Fibroblast of skin of right biceps (primary cell): ENCODE measurements at places on chromosomes 11 and 22.

DNA sequence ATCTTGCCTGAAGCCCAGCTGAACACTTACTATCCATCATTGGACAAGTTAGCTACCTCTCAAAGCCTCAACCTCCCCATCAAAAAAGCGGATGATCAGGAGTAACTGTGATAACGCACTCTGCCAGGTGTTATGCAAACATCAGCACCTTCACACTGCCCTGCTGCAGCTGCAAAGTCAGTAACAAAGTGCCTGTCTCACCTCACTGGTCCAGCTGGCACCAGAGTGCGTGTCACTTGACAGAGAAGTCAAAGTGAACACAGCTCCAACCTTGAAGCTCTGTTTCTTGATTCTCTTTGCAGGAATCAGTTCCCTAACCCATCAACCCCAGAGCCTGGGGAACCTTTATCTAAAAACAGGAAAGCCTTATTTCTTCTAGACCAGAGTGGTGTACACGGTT lies 413.6 kb downstream of the CTTN start:
- no peak for DNase-seq

- no peak for DNase-seq
Observed at GRCh38 chr22:48886604-48887393, 940.9 kb downstream of the BRD1 start.

GRCh38 chr11:84686716-84687115 lies 940.4 kb downstream of the DLG2 start:
- no peak for DNase-seq

DNA sequence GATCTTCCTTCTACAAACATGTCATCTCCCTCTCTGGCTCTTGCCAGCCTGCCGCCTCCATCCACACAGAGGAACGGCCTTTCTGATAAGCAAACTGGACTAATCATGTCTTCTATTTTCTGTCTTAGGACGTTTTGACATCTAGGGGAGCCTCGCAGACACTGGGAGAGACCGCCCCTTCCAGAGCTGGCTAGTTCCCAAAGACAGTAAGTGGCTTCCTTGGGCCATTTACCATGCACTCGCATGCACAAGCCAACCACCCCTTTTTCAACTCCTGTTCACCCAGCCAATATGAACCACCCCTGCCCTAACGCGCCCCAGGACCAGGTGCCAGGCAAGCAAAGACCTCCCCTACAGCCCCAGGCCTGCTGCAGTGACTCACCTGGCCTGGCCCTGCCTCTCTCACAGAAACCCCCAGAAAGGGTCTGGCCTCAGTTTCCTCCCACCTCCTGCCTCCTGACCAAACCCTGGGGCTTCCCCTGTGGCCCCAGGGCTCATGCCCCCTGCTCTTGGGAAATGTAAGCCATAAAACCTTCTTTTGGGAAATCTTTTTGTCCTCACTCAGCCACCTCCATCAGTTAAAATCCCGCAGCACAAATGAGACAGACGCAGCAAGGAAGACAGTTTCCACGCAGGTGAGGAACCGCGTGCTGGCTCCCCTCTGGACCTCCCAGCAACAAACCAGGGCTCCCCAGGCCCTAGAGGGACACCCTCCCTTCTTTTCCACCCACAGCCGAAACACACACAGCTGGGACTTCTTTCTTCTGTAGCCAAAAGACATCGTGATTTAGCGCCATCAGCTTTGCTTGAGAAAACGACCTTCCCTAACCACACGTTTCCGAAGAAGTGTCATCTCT lies 38.5 kb downstream of the SHANK2 start:
- DNase-seq: no peak

DNA sequence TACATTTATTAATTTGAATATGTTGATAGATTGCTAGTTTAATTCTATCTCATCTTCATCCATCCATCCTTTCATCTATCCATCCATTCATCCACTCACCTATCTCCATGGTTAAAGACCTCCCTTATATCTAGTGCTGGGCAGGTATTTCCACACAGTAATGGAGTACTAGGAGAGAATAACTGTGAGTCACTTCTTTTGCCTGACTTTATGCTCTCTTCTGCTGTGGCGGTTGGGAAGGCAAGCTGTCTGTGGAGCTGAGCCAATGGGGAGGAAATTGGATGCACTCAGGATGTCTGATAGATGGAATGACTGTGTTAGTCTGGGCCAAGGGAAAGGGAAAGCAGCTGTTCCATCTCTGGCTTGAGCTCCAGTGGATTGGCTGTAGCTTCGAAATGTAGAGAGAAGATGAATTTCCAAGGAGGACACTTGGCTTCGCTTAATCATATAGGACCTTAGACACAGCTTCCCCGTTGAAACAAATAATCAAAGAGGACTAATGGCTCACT lies 60.3 kb downstream of the NELL1 start:
- DNase-seq: no peak

- no peak for DNase-seq
Observed at GRCh38 chr11:6216501-6216900, 11.1 kb downstream of the C11orf42 start.

GRCh38 chr11:34268906-34269430 lies 88.8 kb downstream of the ABTB2 start:
- peak; percentile 24 for DNase-seq

- DNase-seq: no peak
Observed at GRCh38 chr11:30258679-30259078, 27.9 kb downstream of the FSHB start.

DNA sequence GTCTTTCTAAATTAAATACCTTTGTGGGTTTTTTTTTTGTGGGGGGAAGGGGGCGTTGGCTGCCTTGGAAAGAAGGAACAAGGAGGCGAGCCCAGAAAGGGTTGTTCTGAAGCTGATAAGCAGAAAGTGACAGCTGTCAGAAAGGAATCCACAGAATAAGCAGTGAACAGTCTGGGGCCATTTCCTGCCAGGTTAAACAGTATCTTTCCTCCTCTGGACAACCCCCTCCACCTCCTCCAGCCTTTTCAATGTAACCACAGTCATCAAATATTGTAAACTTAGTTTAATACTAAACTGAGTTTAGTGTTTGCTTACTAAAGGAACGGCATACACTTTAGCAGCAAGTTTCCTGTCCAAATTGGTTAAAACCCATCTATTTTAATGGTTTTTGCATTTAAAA lies 271.2 kb upstream of the SYN3 start:
- DNase-seq: no peak

- DNase-seq: peak; percentile 86
Observed at GRCh38 chr11:26227301-26227746, 104.6 kb upstream of the ANO3 start.

DNA sequence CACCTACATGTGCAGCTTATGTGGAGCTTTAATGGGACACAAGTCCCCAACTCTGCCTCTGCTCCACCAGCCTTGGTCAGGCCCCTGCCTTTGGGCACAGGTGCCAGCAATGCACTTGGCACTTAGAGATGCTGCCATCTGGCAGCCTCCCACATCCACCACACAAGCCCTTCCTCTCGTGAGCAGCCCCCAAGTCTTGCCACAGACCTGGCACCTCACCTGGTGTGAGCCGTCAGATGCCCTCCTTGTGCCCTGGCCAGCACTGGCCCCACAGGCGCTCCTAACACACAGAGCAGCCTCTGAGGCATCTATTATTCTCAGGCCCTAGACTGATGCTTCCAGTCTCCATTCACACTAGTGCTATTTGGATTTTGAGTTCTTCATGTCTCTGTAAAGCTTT lies 24.5 kb upstream of the SERPIND1 start:
- no peak for DNase-seq

- no peak for DNase-seq
Observed at GRCh38 chr11:27118949-27119348, 78.3 kb downstream of the BBOX1 start.

DNA sequence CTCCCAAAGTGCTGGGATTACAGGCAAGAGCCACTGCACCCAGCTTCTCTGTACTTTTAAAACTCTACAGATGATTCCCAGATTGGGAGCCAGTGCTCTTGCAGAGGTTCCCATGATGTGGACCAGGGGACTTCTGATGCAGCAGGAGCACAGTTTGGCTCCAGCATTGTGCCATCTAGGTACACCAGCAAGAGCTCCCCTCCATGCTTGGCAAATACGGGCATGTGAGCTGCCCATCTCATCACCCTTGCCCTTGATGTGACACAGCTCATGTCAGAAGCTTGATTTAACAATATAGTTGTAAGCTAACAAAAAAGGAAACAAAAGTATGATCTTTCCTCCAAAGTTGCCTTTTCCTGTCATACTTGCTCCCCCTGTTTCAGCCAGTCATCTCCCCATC lies 28.7 kb downstream of the SNU13 start:
- DNase-seq: no peak

GRCh38 chr22:50705219-50705691 lies 32.6 kb downstream of the SHANK3 start:
- peak; percentile 81 for DNase-seq

- DNase-seq: peak; percentile 64
Observed at GRCh38 chr11:44814881-44815592, 88.3 kb downstream of the TSPAN18 start.
